Natural killer cell treated with Interleukin-12 subunit alpha and Interleukin-12 subunit beta and Interleukin-15 and Interleukin-18, amount 100 ng/mL, for 72 hours (primary cell): ENCODE measurements at places on chromosomes 16 and 17. TPM values are rescaled to one million over a fixed set of nuclear protein-coding genes. Genes with fewer than 3 reads are reported as not detected.

The KATNIP gene
- 30.0 TPM for total RNA-seq

The GAST gene
- total RNA-seq, result not detected

The TBC1D28 gene
- not detected for total RNA-seq

The TOP3A gene
- 65.6 TPM for total RNA-seq

The CLEC18C gene
- not detected for total RNA-seq

The ARHGAP44 gene
- total RNA-seq, result 0.21 TPM

The PRR14 gene
- 128 TPM for total RNA-seq

The WSB1 gene
- total RNA-seq, result 174 TPM

The LGALS9B gene
- not detected for total RNA-seq

The TOM1L1 gene
- total RNA-seq, result not detected

The RTN4RL1 gene
- total RNA-seq, result not detected

The MPP2 gene
- 0.47 TPM for total RNA-seq

The PLA2G10 gene
- not detected for total RNA-seq

The KRTAP4-1 gene
- not detected for total RNA-seq

The C16orf92 gene
- not detected for total RNA-seq

The PFN1 gene
- total RNA-seq, result 1,741 TPM

The PRCD gene
- total RNA-seq, result not detected

The CDH13 gene
- total RNA-seq, result not detected

The KRT40 gene
- total RNA-seq, result not detected

The CNP gene
- total RNA-seq, result 81.9 TPM

The HAGHL gene
- 15.3 TPM for total RNA-seq

The NUPR1 gene
- not detected for total RNA-seq

The GRAP gene
- total RNA-seq, result 15.9 TPM

The TBC1D3B gene
- 10.7 TPM for total RNA-seq

The TUBG1 gene
- 59.1 TPM for total RNA-seq

The EPOP gene
- total RNA-seq, result 41.0 TPM

The PPP1R27 gene
- total RNA-seq, result not detected

The LPO gene
- total RNA-seq, result not detected

The GPR139 gene
- total RNA-seq, result not detected

The TM4SF5 gene
- total RNA-seq, result not detected

The CDT1 gene
- 50.0 TPM for total RNA-seq

The HOXB7 gene
- total RNA-seq, result 2.7 TPM

The SSTR5 gene
- not detected for total RNA-seq

The TPSAB1 gene
- total RNA-seq, result 6.6 TPM

The DCAF7 gene
- 100 TPM for total RNA-seq

The TGFB1I1 gene
- 0.75 TPM for total RNA-seq

The RHBDL1 gene
- total RNA-seq, result 1.0 TPM

The ZACN gene
- 0.52 TPM for total RNA-seq

The HCRT gene
- not detected for total RNA-seq
